ENCODE measurements at places on chromosomes 2 and 18. TPM values are rescaled to one million over a fixed set of nuclear protein-coding genes. Genes with fewer than 3 reads are reported as not detected.

The MRPL19 gene
- total RNA-seq: 67.2 TPM

DNA sequence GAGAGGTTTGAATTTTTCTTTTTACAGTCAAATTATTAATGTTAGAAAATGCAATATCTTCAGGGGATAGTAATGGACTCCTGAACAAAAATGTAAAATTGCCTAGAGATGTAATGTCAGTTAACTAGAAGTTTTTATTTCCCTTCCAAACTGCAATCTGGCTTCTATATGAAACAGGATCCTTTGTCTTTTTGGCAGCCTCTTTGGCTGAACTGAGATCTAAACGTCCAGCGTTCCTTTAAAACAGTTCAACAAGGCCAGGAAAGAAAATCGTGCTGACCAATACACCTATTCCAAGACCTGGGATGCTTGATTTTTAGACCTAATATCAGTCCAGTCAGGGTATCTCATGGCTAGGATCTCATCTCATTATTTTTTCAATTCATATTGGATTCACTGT lies 245.5 kb downstream of the FIGN start:
- DNase-seq: no peak

The SP110 gene
- total RNA-seq: 16.5 TPM

GRCh38 chr2:174337337-174338146 lies 2.8 kb downstream of the SP9 start:
- no peak for DNase-seq

The RND3 gene
- total RNA-seq: 55.0 TPM

DNA sequence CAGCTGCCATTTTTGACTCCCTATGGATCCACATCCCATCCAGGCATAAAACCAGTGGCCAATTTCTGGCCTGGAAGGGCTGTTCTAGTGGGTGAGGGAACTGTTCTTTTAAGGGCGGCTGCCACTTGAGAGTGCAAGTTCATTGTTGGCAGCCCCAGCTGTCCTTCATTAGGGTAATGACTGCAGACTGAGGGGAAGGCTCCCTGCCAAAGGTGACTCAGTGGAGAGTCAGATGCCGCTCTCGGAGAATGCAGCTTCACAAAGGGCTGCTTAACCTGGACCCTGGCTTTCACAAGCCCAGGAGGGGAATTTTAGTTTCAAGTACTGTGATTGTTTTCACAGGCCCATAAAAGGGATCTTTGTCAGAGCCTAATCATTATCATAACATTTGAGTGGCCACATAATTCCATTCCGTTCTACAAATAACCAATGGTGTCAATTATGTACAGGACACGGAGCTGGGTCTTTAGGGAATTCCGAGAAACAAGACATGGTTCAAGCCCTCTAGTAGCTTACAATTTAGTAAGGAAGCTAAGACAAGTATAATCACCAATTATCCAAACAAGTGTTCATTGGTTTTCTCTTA lies 235.7 kb downstream of the CDCA7 start:
- peak; percentile 83 for DNase-seq

GRCh38 chr2:210662560-210662959 lies 106.2 kb downstream of the CPS1 start:
- no peak for DNase-seq

The CMPK2 gene
- 3.9 TPM for total RNA-seq

The GAL3ST2 gene
- total RNA-seq: not detected

- DNase-seq: peak; percentile 34
Observed at GRCh38 chr18:10454681-10455557, 484 bp downstream of the APCDD1 start.

- no peak for DNase-seq
Observed at GRCh38 chr2:101657787-101658186, 39.7 kb upstream of the MAP4K4 start.

DNA sequence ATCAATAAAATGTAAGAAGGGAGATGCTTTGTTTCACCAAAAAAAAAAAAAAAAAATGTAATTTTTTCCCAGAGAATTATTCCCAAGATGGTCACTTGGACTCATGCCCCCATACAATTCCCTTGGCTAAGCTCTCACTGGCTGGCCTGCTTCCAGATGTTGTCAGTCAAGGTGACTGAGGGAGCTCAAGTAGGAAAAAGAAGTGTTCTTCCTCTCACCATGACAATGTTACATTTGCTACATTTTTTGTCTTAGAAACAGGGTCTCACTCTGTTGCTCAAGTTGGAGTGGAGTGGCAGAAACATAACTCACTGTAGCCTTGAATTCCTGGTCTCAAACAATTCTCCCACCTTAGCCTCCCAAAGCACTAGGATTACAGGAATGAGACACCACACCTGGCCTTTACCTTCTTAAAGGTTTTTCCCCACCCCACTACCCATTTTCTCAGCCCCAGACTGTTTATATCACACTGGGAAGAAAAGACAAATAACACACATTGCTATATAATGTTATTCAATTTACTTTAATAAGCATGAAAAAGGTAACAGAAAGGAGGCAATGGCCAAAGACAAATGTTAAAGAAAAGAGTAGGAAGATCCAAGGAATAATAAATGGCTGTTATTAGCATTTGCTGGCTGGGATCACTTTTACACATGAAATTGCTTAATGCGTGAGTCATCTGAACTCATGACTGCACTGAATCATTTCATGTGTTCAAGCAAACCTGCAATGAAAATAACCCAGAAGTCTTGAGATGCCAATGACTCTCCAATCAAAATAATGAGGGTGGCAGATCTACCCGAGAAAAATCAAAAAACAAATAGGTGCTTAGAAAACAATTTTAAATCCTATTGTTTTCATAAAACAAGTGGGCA lies 45.2 kb downstream of the ACVR1 start:
- DNase-seq: no peak

The TEX44 gene
- total RNA-seq: not detected

The CAPN14 gene
- total RNA-seq: 0.26 TPM

The IL1B gene
- 1.3 TPM for total RNA-seq

GRCh38 chr2:130353291-130354138 lies 2.3 kb upstream of the PTPN18 start:
- no peak for DNase-seq

DNA sequence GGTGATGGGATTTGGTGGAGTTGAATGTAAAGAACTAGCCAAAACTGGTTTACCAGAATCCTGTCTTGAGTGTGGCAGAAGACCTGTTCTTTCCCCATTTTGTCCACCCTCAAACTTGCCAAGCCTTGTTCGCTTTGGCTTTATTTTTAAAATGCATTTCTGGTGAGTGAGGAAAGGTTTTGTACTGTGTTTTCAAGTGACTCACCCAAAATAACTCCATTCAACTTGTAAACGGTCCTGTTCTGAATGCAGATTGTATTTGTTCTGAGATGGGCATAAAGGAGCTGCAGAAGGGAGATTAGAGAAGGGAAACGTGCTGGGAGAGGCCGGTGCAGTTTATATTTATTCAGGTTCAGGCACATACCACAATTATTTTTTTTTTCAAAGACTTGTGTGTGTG lies 5.3 kb upstream of the ITPRID2 start:
- DNase-seq: no peak

- no peak for DNase-seq
Observed at GRCh38 chr2:234869164-234869563, 82.7 kb upstream of the SH3BP4 start.

GRCh38 chr2:36411962-36412444 lies 56.4 kb downstream of the CRIM1 start:
- DNase-seq: no peak

DNA sequence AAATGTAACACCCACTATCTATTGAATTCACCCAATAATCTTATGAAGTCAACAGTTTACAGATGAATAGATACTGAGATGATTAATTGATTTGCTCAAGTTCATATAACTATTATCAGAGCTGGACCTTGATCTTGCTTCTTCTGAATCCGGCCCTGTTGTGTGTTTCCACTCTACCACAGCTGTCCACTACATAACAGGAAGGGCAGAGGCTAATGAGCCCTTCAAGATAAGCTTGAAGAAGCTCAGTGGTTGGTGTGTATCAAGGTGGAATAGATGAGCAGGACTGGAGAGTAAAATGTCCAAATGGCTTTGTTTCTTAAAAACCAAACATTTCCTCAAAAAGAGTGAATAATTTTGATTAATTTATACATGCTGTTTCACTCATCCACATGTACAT lies 56.4 kb upstream of the ITGB6 start:
- no peak for DNase-seq

DNA sequence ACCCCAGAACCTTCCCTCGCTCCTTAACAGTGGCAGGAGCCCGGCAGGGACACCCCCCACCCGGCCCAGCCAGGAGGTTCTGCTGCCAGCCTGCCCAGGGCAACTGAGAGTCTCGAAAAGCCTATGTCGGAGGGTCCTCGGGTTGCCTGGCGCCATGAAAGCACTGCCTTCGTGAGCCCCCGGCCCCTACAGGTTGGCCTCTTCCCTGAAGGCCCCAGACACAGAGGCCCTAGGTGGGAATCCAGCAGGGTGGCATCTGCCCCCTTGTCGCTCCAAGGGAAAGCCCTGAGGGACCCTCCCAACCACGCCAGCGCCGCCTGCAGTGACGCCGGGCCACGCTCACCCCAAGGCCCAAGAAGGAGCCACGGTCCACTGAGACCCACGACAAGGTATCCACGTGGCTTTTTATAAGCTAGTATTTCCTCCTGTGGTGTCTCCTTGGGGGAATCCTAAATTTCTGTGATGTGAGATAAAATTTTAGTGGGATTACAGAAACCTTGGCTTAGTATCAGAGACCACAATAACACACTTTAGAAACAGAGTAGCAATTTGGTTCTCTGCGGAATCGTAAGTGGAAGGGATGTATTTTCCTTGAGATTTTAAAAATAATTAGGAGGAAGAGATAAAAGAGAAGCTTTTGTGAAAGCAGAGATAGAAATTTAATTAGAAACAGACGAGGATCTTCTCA lies 138.9 kb downstream of the HDAC4 start:
- no peak for DNase-seq

DNA sequence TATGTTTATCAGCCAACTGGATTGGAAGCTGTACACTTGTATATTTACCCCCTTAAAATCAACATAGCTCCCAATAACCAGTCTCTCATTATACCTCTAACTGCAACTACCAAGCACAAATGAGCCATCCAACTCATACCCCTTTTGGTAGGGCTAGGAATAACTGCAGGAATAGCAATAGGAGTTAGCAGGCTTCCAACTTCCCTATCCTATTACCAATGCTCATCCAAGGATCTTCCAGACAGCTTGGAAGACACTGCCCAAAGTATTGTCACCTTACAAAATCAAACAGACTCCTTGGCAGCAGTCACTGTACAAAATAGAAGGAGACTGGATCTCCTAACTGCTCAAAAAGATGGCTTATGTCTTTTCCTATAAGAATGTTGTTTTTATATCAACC lies 61.6 kb downstream of the SLC25A12 start:
- no peak for DNase-seq

- DNase-seq: no peak
Observed at GRCh38 chr2:179044500-179044899, 5.4 kb downstream of the CCDC141 start.

GRCh38 chr18:13502585-13502984 lies 223.8 kb downstream of the FAM210A start:
- DNase-seq: peak; percentile 41

The C2orf66 gene
- not detected for total RNA-seq

DNA sequence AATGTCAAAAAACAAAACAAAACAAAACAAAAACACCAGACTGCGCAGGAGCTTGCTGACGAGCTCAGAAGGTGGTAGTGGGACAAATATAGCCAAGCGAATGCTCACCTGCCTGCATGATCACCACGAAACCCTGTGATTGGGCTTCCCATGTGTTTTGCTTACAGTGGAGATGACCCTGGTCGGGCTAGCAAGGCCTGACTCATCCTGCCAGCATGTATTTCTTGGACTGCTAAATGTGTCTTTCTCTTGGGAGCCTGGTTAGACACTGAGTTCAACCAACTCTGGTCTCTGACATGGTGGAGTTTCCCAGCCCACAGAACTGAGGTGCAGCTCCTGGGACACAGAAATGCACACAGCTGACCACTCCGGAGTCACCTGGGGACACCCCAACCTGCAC lies 30.7 kb upstream of the DUSP2 start:
- no peak for DNase-seq

The SLC5A7 gene
- total RNA-seq: 0.15 TPM

GRCh38 chr18:23903971-23904370 lies 110.6 kb upstream of the TTC39C start:
- DNase-seq: no peak

The BOLA3 gene
- total RNA-seq: 98.2 TPM

The DLGAP1 gene
- total RNA-seq: 5.4 TPM

- peak; percentile 55 for DNase-seq
Observed at GRCh38 chr18:13558124-13558523, 168.2 kb downstream of the FAM210A start.

GRCh38 chr2:88452980-88453582 lies 588 bp upstream of the FOXI3 start:
- no peak for DNase-seq

DNA sequence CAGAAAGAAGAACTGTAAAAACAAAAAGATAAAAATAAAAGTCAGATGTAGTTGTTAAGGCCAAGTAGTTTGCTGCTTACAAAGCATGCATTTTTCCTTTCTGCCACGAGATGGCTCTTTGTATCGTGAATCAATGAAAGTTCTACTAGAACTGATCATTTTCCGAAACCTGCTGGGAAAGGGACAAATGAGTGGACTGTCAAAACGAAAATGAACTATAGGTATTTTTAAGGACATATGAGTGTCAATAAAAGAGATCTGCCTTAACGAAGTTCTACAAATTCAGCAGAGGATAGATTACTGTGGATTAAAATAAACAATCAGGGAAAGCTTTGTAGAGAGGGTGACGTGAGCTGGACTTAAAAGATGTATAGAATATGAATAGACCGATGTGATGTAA lies 15.0 kb upstream of the ELOA2 start:
- DNase-seq: no peak

GRCh38 chr18:47113796-47114540 lies 36.3 kb downstream of the HDHD2 start:
- no peak for DNase-seq

The ADAM23 gene
- 64.8 TPM for total RNA-seq

GRCh38 chr2:207969249-207969648 lies 56.1 kb downstream of the PLEKHM3 start:
- DNase-seq: no peak

The KLHL14 gene
- not detected for total RNA-seq

The VWA3B gene
- 0.64 TPM for total RNA-seq

The EMILIN2 gene
- total RNA-seq: 35.9 TPM

- no peak for DNase-seq
Observed at GRCh38 chr2:142688856-142689605, 188.4 kb upstream of the KYNU start.

The RAB27B gene
- total RNA-seq: 0.06 TPM

The PTH2R gene
- not detected for total RNA-seq

- DNase-seq: no peak
Observed at GRCh38 chr2:54585136-54585733, 129.1 kb downstream of the SPTBN1 start.

The EPB41L3 gene
- total RNA-seq: 6.9 TPM
